ENCODE measurements at places on chromosomes 6 and 20.

- DNase-seq, result no peak
Observed at GRCh38 chr6:79173378-79173777, 61.1 kb downstream of the HMGN3 start.

DNA sequence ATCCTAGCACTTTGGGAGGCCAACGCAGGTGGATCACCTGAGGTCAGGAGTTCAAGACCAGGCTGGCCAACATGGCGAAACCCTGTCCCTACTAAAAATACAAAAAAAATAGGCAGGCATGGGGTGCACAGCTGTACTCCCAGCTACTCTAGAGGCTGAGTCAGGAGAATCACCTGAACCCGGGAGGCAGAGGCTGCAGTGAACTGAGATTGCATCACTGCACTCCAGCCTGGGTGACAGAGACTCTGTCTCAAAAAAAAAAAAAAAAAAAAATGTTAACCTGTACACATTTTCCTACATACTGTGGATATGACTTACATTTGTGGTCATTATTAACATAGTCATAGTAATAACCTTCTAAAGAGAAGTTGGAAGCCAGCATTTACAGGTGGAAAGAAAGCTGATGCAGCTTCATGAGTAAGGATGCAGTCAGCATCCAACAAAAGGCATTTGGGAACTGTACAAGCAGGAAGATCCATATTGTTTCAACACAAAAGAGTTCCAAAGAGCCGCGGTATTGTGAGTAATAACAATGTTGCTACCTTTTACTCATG is 186.2 kb downstream of the GPX5 start:
- DNase-seq, result no peak

GRCh38 chr6:143515061-143515760 is 3.7 kb upstream of the FUCA2 start:
- no peak for DNase-seq

DNA sequence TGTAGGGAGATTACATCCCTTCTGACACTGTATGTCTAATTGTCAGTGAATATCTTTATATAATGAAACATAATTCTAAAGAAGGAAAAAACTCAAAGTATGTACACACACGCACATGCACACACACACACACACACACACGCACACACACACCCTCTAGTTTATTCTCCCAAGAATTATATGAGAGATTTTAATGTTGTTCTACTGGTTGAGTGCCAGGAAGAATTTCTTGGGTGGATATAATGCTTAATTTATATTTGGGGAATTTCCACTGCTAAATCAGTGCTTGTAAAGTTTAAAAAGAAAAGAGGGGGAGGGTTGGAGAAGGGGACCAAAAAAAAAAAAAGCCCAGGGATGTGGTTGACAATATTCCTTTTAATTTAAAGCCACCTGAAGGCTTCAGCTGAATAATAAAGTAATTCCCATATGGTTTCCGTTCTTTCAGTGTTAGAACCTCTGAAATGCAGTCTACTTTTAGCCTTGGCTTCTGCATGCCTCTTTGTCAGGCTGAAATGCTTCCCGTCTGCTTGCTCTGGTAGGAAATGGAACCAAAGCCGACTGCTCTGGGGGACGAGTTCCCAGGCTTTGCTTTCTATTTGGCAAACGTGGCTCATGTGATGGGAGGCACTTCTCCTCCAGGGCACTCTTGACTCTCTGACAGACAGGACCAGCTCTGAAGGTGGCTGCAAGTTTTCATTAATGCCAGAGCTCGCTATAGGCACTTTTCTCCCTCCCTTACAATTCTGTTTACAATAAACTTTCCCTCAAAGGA is 225.4 kb downstream of the PRL start:
- DNase-seq, result no peak

GRCh38 chr6:168825226-168826077 is 384.5 kb downstream of the SMOC2 start:
- DNase-seq, result no peak

DNA sequence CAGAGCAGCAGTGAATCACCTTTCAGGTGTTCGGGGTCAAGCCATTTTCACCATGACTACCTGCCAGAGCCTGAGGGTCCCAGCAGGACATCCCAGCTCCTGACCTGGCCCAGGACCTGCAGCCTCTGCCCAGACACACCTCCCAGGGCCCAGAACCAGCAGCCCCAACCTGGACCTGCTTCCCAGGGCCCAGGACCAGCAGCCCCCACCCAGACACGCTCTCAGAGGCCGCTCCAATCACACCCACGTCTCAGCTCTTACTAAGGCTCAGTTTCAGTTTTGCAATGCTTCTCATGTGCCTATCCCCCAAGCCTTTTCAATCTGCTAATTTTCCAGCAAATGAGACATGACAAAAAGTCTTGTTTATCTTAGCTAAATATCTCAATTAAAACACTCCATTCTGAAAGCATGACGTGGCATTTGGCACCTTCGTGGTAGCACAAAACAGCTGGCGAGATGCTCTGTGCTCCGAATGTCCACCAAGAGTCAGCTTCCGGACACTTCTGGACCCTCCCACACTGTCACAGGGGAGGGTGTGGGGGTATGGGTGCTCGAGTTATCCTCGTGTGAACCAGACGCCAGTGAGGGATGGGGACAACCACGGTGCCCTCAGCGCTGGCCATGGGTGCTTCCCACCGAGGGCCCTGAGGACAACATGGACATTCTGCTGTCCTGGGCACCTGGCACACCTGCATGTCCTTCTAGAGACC is 253.2 kb downstream of the DLL1 start:
- DNase-seq, result no peak

DNA sequence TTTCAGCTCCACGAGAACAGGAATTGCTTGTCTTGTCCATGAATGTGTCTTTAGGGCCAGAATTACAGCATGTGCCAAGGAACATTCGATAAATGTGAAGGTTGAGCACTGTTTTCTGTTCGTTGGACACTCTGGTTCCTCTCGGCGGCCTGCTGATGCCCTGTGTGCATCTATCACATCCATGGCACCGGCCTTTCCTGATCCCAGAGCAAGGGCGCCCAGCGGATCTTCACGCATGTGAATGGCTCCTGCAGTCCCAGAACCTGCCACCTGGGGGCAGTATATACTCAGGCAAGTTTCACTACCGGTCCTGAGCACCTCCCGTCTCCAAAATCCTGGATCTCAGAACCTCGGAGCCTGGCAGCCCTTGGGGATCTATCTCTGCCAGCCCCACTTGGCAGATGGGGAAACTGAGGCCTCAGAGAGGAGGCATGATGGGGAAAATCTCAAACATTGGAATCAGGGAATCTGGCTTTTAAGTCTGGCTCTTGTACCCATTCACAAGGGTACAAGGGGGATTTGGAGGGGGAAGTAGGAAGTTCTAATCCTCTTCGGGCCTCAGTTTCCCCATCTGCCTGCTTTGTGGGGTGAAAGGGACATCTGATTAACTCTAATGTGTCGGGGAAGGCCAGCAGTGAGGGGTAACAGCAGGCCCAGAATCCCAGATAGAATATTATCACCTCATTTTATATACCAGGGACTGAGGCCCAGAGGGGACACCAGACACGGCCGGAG is 4.3 kb upstream of the CEBPB start:
- DNase-seq, result peak; percentile 75

DNA sequence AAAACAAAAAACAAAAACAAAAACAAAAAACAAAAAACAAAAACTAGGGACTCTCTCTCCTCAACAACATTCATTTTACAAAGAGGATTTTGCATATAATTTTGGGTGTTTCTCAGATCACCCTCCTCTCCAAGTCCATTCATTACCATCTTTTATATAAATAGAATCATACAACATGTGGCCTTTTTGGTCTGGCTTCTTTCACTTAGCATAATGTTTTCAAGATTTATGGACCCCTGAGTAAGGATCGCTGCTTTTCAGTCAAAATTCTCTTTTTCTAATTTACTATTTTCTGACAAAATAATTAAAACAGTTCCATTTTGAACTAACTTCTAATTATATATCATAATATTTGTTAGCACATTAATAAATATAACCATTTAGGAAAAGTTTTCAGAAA is 94.8 kb downstream of the UBE3D start:
- DNase-seq, result no peak

- no peak for DNase-seq
Observed at GRCh38 chr6:121593011-121593641, 157.7 kb downstream of the GJA1 start.

DNA sequence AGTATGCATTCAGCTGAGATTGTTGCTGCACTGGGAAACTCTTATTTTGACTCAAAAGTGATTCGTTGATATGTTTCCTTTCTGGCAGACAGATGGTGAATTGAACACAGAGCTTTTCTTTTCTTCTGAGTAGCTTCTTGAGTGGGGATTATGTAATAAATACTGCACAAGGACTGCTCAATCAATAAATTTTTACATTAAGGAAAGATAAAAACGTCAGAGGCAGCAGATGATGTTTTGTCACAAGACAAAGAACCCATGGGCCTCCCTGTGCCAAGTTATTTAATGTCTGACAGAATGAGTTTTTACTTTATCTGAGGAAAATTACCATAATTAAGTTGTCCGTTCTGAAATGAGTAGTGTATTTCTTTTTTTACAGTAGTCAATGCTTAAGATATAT is 460.3 kb downstream of the UTRN start:
- DNase-seq, result no peak

GRCh38 chr20:49937027-49937929 is 1.1 kb downstream of the RNF114 start:
- DNase-seq, result peak; percentile 7

- no peak for DNase-seq
Observed at GRCh38 chr20:11057624-11058023, 383.8 kb upstream of the JAG1 start.

DNA sequence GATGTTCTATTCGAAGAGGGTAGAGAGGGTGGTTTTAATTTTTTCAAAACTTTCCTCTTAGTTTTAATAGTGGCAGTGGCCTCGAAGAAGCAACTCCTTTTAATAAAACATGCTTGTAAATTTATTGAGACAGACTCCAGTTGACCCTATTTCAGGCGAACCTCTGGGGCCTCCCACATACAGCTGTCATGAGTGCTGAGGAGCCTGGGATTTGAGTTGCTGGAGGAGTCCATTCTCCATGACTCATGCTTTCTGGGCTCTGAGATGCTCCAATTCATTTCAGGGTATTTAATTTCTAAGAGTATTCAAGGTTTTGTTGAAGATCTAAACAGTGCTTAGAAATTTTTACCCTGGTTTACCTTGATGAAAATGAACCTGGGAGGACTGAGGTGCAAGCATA is 580.4 kb downstream of the CBLN4 start:
- DNase-seq, result no peak

All from activated CD4-positive, alpha-beta T cell treated with anti-CD3 and anti-CD28 coated beads for 4 hours (primary cell).